ENCODE measurements at places on chromosomes 6 and 20. TPM values are rescaled to one million over a fixed set of nuclear protein-coding genes. Genes with fewer than 3 reads are reported as not detected.

Gene HCRTR2
- not detected for total RNA-seq

DNA sequence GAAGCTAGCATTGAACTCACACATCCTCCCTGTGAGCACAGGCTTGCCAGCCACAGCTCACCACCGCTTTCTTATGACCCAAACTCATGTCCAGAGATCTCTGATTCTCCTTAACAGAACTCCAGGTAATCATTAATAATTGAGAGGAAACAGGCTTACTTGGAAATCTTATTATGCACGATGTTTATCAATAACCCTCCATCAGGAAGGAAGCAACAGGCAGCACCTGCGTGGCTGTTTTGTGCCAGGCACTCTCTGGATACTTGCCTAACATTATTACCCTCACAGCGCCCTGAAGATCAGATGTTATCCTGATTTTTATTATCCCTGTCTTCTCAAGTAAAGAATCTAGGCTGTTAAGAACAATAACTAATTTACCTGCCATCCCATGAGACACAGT is 306.6 kb downstream of the PRKN start:
- DNase-seq: no peak

GRCh38 chr6:47130086-47130485 is 88.0 kb upstream of the ADGRF1 start:
- no peak for DNase-seq

GRCh38 chr6:73954881-73955280 is 258.9 kb downstream of the CD109 start:
- no peak for DNase-seq

Gene ZKSCAN3
- total RNA-seq: 3.1 TPM

- no peak for DNase-seq
Measured at GRCh38 chr6:29294499-29294914, 7.0 kb upstream of the OR14J1 start.
